ENCODE measurements at places on chromosomes 2 and 18.

DNA sequence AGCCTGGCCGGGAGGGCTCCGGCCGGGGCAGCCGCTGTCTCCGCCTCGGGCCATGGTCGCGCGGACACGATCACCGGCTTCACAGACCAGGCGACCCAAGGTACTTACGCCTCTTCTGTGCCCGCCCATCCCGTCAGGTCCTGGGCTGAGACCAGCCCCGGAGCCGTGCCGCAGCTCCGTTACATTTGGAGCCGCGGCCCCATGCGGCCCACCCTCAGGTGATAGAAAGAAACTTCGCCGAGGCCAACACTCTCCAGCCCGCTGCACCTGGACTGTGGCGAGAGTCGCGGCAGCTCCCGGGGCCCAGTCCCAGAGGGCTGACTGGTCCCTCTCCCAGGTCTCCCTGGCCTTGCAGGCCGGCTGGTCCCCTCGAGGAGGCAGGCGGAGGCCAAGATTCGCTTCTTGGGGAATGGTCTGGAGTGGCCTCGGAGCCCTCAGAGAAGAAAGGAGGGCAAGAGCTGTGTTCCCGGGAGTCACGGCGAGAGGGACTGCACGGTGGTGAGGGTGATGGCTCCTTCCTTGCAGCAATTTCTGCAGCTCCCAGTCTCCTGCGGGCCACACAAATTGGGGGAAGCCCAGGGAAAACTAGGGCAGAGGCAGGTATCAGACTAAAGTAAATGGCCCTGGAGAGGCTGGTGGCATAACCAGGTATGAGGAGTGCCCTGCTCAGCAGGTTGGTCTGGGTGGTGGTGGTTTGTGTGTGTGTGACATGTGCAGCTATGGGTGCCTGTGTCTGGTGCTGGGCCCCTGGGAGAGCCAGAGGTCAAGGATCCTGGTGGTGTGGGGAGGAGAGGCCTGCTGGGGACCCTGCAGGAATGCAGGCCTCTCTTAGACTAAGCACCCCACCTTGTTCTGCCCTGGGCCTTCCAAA, 822 bp downstream of the GDF7 start:
- no peak for DNase-seq

DNA sequence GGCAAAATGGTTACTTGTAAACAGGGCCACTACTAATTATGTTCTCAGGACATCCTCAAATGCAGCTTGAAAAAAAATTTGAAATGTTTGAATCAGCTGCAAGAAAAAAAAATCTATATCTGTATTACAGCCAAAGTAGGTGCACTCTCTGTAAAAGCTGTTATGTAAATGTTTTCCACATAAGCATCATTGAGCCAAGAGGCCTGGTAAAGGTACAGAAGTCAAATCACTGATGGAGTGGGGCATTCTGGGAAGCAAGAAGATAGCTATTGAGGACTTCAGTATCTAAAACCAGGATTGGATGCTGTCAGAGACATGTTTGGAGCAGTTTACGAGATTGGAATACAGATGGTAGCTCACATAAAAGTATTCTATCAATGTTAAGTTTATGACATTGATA, 80.3 kb downstream of the MAPRE2 start:
- DNase-seq: no peak

DNA sequence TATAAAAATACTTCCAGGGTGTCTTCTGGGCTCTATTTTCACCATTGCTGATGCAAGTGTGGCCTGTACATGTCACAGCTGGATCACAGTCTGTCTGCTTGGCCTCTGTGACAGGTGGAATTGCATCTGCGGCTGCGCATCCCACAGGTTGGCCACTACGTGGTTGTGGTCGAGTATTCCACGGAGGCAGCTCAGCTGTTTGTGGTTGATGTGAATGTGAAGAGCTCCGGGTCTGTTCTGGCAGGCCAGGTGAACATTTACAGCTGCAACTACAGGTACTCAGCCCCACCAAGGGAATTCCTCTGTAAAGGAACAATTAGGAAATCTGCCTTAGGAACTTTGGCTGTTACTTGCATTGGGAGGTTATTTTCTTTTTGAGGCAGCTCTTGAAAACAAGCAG, 144.5 kb downstream of the LAMA3 start:
- no peak for DNase-seq

DNA sequence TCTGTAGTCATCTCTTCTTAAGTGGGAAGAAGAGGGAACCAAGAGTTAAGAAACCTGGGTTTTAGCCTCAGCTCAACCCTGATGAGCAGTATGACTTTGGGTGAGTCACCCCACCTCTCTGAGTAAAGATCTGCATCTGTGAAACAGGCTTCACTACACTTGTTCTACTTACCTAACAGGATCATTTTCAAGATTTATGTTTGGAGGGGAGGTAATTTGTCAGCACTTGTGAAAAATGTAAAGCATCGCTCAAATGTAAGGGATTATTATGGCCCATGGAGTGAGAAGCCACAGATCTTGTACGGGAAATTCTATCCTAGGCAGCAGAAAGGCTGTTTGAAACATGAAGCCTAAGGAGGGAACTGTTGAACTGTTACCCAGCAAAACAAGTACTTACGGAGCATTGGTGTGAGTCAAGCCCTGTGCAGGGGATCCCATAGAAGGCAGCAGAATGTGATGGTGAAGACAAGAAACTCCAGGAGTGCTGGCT, 160.6 kb downstream of the PRKCE start:
- DNase-seq: no peak

GRCh38 chr18:35525795-35526494, 28.2 kb upstream of the INO80C start:
- DNase-seq: peak; percentile 36

GRCh38 chr2:135164431-135164830, 112.3 kb downstream of the RAB3GAP1 start:
- no peak for DNase-seq

DNA sequence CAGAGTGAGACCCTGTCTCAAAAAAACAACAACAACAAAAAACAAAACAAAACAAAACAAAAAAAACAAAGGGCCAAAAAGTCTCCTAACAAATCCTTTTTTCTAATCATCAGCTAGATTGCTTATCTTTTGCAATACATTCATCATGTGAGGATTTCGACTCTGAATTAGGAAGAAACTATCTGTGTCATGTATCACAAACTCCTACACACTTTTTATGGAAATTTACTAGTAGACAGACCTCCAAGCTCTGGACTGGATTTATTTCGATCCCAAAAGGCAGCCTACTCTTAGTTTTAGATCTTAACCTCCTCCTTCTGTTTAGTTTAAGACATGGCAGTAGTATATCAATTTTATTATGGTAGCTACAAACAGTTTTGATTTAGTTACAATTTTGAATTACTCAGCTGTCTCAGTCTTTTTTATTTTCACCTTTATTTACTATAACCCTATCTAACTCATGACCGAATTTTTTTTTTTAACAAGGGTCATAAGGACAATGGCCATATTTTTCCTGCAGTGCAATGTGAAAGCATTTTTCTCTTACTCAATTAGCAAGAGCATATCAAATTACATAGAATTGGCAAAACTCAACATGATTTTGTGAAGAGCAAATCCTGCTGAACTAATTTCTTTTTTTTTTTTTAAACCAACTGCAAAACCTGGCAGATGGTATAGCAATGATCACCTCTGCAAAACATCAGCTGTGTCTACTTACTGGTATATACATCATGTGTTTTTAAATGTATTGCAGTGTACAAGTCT, 10.7 kb upstream of the CCDC88A start:
- DNase-seq: no peak

- DNase-seq: no peak
Measured at GRCh38 chr18:34097312-34097711, 127.4 kb downstream of the NOL4 start.

DNA sequence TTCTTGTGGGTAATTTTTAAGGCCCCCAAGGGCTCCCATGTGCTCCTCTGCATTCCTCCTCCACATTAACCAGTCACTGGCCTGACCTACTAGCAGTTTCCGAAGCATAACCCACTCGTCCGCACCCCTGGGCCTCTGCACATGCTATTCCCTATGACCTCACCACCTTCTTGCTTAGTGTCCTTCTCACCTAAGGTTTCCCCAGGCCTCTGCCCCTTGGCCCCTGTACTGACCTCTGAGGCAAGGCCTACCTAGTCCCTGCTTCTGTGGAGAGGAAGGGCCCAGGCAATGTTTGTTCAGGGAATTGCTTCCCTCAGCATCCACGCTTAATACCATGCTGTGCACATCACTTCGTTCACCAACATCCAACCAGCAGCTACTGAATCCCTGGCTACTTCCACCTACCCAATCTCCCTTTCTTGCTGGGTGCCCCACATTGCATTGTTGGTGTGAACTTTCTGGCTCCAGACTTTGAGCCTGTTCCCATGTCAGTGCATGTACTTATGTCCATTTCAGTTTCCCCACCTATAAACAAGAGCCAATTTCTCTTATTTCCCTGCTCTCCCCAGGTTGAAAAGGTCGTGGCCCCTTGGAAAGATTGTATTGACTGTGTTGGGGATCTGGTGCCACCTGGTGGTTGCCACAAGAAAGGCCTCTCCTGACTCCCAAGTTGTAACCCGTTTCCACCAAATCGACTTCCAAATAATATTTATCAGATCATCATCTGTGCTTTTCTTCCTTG, 19.2 kb upstream of the TMEM177 start:
- no peak for DNase-seq

- DNase-seq: no peak
Measured at GRCh38 chr2:237922641-237923361, 44.0 kb upstream of the UBE2F start.

- DNase-seq: no peak
Measured at GRCh38 chr2:85635636-85636035, 19.6 kb downstream of the USP39 start.

DNA sequence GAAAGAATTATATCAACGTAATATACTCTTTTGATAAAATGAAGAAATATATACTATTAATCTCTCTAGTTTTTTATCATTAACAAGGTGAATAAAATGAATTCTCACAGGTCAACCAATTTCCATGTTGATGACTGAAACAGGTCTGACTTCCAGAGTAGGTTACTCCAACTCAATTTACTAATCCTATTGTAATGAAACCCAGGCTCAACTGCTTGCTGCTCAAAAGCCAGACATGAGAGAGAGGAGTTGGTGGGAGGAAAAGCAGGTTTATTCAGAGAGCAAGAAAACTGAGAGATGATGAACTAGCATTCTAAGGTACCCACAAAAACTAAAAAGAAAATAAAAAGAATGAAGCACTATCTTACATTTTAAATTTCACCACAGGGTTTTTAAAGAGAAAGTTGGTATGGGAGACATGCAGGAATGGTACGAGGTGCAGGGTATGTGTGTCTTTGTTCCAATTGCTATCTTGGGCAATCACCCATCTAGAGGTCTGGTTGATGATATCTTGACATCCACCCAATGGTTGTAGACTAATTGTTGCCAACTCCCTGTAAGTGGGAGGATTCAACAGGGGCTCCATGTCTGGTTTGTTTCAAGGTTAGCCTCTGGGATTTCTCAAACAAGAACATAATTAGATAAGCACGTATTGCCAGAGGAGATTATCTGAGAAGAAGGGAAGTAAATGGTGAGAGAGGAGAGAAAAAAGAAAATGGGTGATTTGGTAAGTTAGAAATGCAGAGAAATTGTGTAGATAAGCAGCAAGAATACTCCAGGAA, 471.4 kb upstream of the REG3G start:
- no peak for DNase-seq

DNA sequence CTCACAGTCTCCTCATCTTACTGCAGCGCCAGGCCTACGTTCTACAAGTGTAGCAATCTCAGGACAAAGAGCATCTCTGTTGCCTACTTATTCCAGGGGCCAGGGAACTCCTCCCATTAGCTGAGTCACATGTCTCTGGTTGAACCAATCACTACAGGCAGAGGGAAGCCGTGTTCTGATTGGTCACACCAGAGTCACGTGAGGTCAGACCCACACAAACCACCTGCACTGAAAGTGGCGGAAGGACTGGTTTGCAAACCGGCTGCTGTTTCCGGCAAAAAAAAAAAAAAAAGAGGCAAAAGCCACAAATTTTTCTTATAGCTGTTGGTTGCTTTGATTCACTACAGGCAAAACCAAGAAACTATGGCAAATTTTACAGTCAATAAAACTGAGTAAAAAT, 21.9 kb upstream of the USP14 start:
- DNase-seq: no peak

- DNase-seq: no peak
Measured at GRCh38 chr2:175707322-175707721, 294.7 kb downstream of the LNPK start.

- DNase-seq: no peak
Measured at GRCh38 chr18:36496022-36496421, 198.5 kb downstream of the FHOD3 start.

DNA sequence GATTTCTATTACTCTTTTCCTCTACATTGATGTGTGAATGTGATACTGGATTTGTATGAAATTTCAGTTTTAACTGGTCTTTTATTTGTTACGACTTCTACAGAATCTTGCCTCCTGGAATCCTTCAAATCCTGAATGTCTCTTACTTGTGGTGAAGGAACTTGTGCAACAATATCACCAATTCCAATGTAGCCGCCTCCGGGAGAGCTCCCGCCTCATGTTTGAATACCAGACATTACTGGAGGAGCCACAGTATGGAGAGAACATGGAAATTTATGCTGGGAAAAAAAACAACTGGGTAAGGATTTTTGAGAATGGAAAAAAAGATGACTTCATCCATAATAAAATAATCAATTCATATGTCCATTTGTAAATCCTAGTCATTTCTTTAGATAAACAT, 134.6 kb downstream of the BABAM2 start:
- no peak for DNase-seq

- no peak for DNase-seq
Measured at GRCh38 chr2:9333591-9334171, 89.6 kb downstream of the ITGB1BP1 start.

DNA sequence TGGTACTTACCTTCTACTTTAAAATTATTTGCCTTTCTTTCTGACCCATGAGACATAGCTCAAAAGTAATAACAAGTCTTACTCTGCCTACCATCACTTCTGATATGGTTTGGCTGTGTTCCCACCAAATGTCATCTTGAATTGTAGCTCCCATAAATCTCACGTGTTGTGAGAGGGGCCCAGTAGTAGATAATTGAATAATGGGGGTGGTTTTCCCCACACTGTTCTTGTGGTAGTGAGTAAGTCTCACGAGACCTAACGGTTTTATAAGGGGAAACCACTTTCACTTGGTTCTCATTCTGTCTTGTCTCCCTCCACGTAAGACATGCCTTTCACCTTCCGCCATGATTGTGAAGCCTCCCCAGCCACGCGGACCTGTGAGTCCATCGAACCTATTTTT, 47.5 kb downstream of the GALNT3 start:
- DNase-seq: no peak

DNA sequence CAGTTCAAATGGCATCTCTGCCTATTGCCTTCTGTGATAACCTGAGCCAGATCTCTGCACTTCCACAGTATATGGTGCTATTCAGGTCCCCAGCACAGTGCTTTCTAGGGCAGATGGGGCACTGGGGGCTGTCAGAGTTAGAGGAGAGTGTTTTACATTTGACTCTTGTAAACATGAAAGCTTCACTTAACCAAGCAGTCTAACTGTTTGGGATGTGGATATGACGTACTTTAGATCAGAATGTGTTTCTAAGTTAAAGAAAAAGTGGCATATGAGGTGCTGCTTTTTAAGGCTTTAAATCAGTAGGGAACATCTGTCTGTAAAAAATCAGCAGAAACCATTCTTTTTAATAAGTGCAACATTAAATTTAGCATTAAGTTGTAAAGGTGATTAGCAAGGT, 75.7 kb downstream of the MYO1B start:
- DNase-seq: no peak

All from HL-60 (cell line).